ENCODE measurements at places on chromosomes 16 and 17.

DNA sequence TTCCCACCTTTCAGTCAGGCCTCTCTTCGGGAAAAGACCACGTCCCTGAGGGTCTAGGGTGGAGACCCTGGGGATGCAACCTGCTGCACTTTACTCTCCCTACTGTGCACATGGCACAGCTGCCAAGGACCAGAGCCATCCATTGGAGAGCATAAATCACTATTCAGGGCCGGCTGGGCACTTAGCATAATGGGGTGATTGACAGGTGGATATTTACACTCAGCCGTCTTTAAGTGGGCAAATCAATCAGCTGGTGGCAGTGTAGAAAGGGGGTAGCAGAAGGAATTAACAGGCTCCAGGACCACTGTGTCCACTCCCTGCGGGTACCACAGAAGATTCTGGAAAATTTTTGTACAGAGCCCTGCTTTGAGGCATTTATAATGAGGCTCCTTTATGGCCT lies 87.3 kb upstream of the IRX6 start:
- no peak for DNase-seq

DNA sequence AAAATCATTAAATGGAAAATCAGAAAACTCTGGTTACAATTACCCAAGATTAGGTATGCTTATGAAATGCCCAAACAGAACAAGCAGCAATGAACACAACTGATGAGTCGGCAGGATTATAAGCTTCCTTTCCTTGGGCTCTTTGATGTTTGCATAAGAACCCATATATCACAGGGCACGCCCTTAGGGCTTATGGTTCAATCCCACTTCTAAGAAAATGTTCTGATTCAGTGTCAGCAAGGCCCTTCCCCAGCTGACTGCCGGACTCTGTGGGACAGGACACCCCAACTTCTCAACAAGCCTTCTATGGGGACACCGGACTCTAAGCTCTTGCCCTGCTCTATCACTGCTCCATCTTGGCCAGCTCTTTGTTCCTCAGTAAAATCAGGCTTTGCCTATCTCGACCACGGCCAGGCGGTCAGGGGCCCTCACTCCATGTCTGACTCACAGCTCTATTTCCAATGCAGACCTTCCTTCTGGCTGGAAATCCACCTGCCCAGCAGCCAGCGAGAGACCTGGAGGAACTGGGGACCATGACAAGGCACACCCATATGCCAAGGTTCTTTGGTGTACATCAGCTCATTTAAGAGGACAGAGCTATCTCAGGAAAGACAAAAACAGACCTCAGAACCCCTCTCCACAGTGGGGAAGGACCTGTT lies 26.8 kb downstream of the LITAFD start:
- no peak for DNase-seq

DNA sequence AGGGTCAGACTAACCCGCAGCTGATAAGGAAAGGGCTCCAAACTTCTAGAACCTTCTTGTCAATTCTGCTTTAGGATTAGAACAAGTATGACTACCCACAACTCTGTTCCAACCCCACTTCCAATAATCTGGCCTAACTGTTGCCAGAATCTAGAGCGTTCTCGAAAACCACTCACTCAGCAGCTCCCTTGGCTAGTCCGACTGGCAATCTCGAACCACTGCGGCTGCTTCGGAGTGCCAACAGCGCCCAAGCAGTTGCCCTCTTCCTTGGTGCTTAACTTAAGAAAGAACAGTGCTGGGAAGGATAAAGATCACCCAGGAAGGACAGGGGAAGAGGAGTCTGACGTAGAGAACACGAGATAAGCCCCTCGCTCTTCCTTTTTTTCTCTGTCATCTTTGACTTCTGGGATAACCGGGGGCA lies 818 bp downstream of the DNAJC7 start:
- no peak for DNase-seq

DNA sequence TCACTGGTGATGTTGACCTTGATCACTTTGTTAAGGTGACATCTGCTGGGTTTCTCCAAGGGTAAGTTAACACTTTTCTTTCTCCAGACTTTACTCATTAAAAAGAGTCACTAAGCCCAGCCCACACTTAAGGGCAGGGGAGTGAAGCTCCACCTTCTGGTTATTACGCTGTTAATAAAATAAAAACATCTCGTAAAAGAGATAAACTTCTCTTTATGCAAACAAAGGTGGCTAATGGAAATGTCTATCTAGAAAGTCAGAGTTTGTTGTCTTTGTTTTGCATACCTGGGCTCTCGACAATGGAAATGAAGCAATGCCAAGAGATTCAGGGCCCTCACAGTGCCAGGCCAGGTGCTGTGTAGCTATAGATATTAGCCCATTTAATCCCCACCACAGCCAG lies 134.4 kb downstream of the ZFHX3 start:
- DNase-seq = no peak

GRCh38 chr16:84931506-84931905 lies 79.8 kb downstream of the ZDHHC7 start:
- DNase-seq = no peak

GRCh38 chr16:16925432-16925831 lies 545.3 kb downstream of the XYLT1 start:
- no peak for DNase-seq

- DNase-seq = no peak
Measured at GRCh38 chr17:63830278-63830677, 2.8 kb upstream of the FTSJ3 start.

- no peak for DNase-seq
Measured at GRCh38 chr16:54363766-54364165, 77.2 kb upstream of the IRX3 start.
